ENCODE measurements at places on chromosomes 4 and X.

- H3K4me1 ChIP-seq = no peaks in the 10 kb centered on the region
- H3K27me3 ChIP-seq = no peaks in the 10 kb centered on the region
- peaks cover 95% of the 10 kb centered on the region for H3K36me3 ChIP-seq
- no peak overlapping the region for H3K4me3 ChIP-seq
- H3K27ac ChIP-seq = no peak overlapping the region
Observed at GRCh38 chrX:53622431-53622830, 64.1 kb downstream of the HUWE1 start.

- DNase-seq = no peak
- H3K36me3 ChIP-seq = no peaks in the 10 kb centered on the region
- H3K4me3 ChIP-seq = no peak overlapping the region
- no peaks in the 10 kb centered on the region for H3K27me3 ChIP-seq
- peak overlapping the region; percentile 76 for H3K27ac ChIP-seq
- H3K4me1 ChIP-seq = peaks cover 36% of the 10 kb centered on the region
Observed at GRCh38 chrX:39755143-39756032, 342.4 kb downstream of the BCOR start.

DNA sequence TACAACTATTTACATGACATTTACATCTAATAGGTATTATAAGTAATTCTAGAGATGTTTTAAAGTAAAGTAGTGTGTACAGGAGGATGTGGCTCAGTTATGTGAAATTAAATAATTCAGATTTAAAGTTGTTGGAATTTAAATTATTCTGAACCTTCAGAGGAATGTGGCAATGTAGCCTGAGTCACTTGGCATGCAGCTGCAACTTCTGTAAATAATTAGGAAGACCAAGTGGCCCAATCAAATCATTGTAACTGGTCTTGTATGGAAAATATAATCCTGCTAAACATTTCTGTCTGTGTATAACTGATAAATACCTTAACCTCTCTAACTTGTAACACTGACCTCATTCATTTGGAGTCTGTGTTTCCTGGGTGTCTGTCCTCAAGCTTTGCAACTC is 828.9 kb downstream of the GLUD2 start:
- H3K27ac ChIP-seq = no peak overlapping the region
- H3K36me3 ChIP-seq = no peaks in the 10 kb centered on the region
- H3K27me3 ChIP-seq = no peaks in the 10 kb centered on the region
- H3K4me1 ChIP-seq = no peaks in the 10 kb centered on the region
- DNase-seq = no peak

DNA sequence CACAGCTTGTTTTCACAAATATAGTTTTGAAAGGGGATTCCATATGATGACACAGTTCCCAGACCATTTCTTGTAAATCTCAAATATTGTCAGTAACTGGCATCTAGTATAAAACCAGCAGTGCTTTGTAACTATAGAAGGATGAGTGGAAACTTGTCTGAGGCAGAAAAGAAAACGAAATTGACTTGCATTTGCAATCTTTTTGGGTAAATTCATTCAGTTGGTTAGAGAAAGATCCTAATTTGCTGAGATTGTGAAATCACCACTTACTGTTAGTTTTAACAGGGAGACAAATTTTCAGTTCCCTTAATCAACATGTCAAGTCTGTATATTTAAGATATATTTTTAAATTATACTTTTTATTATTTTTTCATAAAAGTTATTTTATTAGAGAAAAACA is 71.5 kb upstream of the VEGFC start:
- no peak overlapping the region for H3K4me3 ChIP-seq
- H3K36me3 ChIP-seq = no peaks in the 10 kb centered on the region
- no peaks in the 10 kb centered on the region for H3K27me3 ChIP-seq
- H3K27ac ChIP-seq = no peak overlapping the region
- DNase-seq = no peak

DNA sequence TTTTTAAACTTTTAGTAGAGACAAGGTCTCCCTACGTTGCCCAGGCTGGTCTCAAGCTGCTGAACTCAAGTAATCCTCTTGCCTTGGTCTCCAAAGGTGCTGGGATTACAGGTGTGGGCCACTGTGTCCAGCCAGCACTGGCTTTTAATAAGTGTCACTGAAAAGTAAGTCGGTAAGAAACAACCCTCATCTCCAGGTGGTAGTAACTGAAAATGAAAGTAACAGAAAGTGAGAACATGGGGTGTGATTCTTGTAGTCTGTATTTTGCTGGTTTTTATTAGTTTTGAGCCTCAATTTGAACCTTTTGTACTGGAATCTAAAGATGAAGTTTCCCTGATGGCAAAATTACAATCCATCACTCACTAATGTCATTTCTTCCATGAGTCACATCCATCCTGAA is 238.1 kb upstream of the AGA start:
- no peak for DNase-seq
- no peak overlapping the region for H3K27ac ChIP-seq
- no peaks in the 10 kb centered on the region for H3K27me3 ChIP-seq
- no peaks in the 10 kb centered on the region for H3K36me3 ChIP-seq
- no peak overlapping the region for H3K4me3 ChIP-seq
- no peaks in the 10 kb centered on the region for H3K4me1 ChIP-seq

- no peak overlapping the region for H3K27ac ChIP-seq
- no peak overlapping the region for H3K4me3 ChIP-seq
- no peaks in the 10 kb centered on the region for H3K36me3 ChIP-seq
- no peaks in the 10 kb centered on the region for H3K4me1 ChIP-seq
Observed at GRCh38 chrX:29071525-29072320, 484.5 kb downstream of the IL1RAPL1 start.

DNA sequence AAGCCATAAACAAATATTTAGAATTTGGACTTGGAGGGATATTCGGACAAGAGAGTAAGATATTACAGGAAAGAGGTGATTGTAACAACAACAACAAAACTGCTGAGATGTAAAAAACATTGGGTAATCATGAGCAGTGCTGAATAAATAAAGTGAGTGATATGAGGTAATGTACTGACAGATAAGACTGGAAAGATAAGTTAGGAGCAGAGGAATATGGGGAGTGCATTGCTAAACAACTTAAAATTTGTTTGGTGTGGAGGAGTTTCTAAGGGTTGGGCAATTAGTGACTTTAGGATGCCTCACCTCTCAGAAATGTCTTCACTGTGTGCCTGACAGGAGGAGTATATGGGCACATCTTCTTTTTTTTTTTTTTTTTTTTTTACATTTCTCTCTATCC is 637.8 kb upstream of the GRIA3 start:
- no peaks in the 10 kb centered on the region for H3K4me1 ChIP-seq
- H3K27me3 ChIP-seq = no peaks in the 10 kb centered on the region
- no peak overlapping the region for H3K27ac ChIP-seq

GRCh38 chr4:56959100-56959499 is 18.3 kb downstream of the NOA1 start:
- H3K27ac ChIP-seq = no peak overlapping the region
- no peak for DNase-seq
- H3K4me3 ChIP-seq = no peak overlapping the region
- peaks cover 10% of the 10 kb centered on the region for H3K4me1 ChIP-seq
- H3K27me3 ChIP-seq = no peaks in the 10 kb centered on the region
- H3K36me3 ChIP-seq = no peaks in the 10 kb centered on the region

- no peaks in the 10 kb centered on the region for H3K4me1 ChIP-seq
- no peaks in the 10 kb centered on the region for H3K36me3 ChIP-seq
- H3K4me3 ChIP-seq = no peak overlapping the region
- no peaks in the 10 kb centered on the region for H3K27me3 ChIP-seq
Observed at GRCh38 chr4:100421361-100421978, 96.4 kb downstream of the EMCN start.

- no peaks in the 10 kb centered on the region for H3K27me3 ChIP-seq
- no peaks in the 10 kb centered on the region for H3K4me1 ChIP-seq
- DNase-seq = no peak
- no peak overlapping the region for H3K4me3 ChIP-seq
- no peak overlapping the region for H3K27ac ChIP-seq
Observed at GRCh38 chr4:109848501-109848900, 594 bp downstream of the LRIT3 start.

GRCh38 chr4:109547394-109547793 is 12.7 kb upstream of the MCUB start:
- H3K27me3 ChIP-seq = no peaks in the 10 kb centered on the region
- no peaks in the 10 kb centered on the region for H3K36me3 ChIP-seq
- H3K4me1 ChIP-seq = no peaks in the 10 kb centered on the region
- H3K27ac ChIP-seq = no peak overlapping the region
- no peak for DNase-seq
- H3K4me3 ChIP-seq = no peak overlapping the region

- no peaks in the 10 kb centered on the region for H3K4me1 ChIP-seq
- H3K36me3 ChIP-seq = no peaks in the 10 kb centered on the region
- H3K4me3 ChIP-seq = peak overlapping the region; percentile 76
- peak overlapping the region; percentile 79 for H3K27ac ChIP-seq
- no peak for DNase-seq
- H3K27me3 ChIP-seq = no peaks in the 10 kb centered on the region
Observed at GRCh38 chrX:149630681-149631233, 835 bp downstream of the TMEM185A start.

- H3K27ac ChIP-seq = no peak overlapping the region
- no peaks in the 10 kb centered on the region for H3K36me3 ChIP-seq
- DNase-seq = no peak
- H3K4me3 ChIP-seq = no peak overlapping the region
- no peaks in the 10 kb centered on the region for H3K4me1 ChIP-seq
Observed at GRCh38 chr4:93788712-93789111, 39.8 kb upstream of the ATOH1 start.

GRCh38 chr4:118911238-118911703 is 22.6 kb downstream of the SYNPO2 start:
- H3K27ac ChIP-seq = peak overlapping the region; percentile 62
- DNase-seq = no peak
- no peaks in the 10 kb centered on the region for H3K27me3 ChIP-seq
- H3K4me1 ChIP-seq = no peaks in the 10 kb centered on the region
- H3K4me3 ChIP-seq = no peak overlapping the region
- H3K36me3 ChIP-seq = no peaks in the 10 kb centered on the region

- H3K4me3 ChIP-seq = no peak overlapping the region
- no peaks in the 10 kb centered on the region for H3K27me3 ChIP-seq
- H3K4me1 ChIP-seq = no peaks in the 10 kb centered on the region
- H3K36me3 ChIP-seq = no peaks in the 10 kb centered on the region
- no peak for DNase-seq
- H3K27ac ChIP-seq = no peak overlapping the region
Observed at GRCh38 chrX:105136786-105137185, 83.7 kb downstream of the TEX13A start.

GRCh38 chrX:66919280-66919832 is 280.5 kb upstream of the EDA2R start:
- H3K4me1 ChIP-seq = no peaks in the 10 kb centered on the region
- H3K36me3 ChIP-seq = no peaks in the 10 kb centered on the region
- H3K4me3 ChIP-seq = no peak overlapping the region
- H3K27ac ChIP-seq = no peak overlapping the region
- H3K27me3 ChIP-seq = no peaks in the 10 kb centered on the region

DNA sequence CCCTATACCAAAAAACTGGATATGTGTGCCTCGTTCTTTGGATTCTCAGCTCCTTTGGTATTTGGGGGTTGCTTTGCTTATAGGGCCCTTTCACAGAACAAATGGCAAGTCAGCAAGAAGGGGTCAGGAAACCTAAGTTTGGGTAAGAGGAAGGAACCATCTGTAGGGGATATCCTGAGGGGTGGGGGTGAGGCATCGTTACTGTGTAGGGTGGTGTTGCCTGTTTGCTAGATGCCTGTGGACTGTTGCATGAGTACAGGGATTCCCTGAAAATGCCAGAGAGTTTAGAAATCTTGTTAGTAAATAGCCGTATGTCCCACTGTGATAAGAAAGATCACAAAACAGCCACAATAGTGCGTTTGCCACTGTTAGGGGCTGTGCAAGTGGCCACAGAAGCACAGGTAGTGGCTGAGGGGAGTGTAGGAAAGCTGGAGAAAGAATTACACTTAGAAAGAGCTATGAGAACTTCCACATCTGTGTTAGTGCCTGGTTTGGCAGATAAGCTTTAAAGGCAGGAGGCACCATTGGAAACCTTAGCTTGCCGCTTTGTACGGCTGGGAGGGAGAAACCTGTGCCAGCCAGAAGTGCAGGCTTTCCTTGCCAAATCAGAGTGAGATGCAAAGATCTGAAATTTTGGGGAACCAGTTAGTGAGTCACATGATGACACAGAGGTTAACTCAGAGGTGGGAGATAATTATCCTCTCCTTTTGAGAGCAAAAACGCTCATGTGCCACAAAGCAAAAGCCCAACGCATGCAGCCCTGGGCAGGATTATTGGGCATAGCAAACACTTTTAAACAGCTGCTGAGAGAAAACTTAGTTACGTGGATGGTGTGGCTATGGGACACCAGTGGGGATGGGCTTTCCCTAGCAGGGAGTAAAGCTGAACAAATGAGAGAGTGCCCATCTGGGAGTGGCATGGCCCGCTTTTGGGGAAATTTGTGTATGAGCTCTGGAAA is 343.7 kb downstream of the ARAP2 start:
- H3K4me3 ChIP-seq = no peak overlapping the region
- no peak overlapping the region for H3K27ac ChIP-seq
- no peaks in the 10 kb centered on the region for H3K36me3 ChIP-seq
- no peaks in the 10 kb centered on the region for H3K27me3 ChIP-seq
- DNase-seq = no peak

GRCh38 chrX:13082206-13083065 is 38.0 kb upstream of the FAM9C start:
- peak overlapping the region; percentile 48 for H3K27ac ChIP-seq
- H3K27me3 ChIP-seq = no peaks in the 10 kb centered on the region

DNA sequence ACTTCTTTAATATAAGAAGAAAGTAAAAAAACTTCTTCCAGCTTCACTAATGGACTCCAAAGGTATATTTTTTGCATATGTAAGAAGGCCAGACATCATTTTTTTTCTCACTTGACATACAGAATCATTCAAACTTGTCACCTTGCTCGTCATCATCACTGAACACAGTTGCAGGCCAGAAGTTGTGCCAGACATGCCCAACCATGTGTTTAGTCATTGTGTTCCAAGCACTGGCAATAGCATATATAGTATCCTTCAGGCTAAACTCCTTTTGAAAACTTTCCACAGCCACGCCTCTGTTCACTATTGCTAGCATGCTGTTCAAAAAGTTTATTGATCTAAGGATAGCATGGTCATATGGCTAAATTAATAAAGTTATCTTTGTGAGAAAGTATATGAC is 83.3 kb downstream of the CHIC2 start:
- no peaks in the 10 kb centered on the region for H3K27me3 ChIP-seq
- no peak overlapping the region for H3K4me3 ChIP-seq
- DNase-seq = no peak
- H3K36me3 ChIP-seq = no peaks in the 10 kb centered on the region

DNA sequence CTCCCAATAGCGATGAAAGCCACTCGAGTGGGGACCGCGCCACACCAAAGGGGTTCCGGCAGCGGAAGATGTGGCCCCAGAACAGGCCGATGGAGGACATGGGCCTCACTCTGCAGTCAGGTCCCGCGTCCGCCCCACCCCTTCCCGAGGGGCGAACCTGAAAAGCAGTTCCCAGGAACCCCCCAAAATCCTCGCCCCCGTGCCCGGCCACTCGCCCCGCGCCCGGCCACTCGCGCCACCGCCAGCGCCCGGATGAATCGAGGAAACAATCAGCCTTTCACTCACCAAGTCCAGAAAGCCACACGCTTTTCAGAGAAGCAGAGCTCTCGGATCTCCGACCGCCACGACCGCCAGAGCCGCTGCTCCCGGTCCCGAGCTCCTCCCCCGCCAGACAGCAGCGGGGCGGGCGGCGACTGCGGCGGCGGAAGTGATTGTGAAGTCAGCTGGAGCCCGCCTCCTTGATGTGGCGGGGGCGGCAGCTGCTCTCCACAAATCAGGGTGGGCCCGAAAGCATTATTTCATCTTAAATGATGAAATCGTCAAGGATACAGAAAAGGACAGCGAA is at the start of gene PJA1:
Gene PJA1, minus strand, starts transcription at position 367 of the 565 bp plus-strand sequence. CDS start 2,380 bp downstream, outside the sequence.
- peak within 1 kb of the TSS; percentile 70 for H3K4me3 ChIP-seq
- H3K36me3 ChIP-seq = peaks cover 19% of the 10 kb centered on the region

GRCh38 chrX:22534643-22535042 is 261.9 kb downstream of the CBLL2 start:
- H3K4me1 ChIP-seq = no peaks in the 10 kb centered on the region
- no peaks in the 10 kb centered on the region for H3K27me3 ChIP-seq
- no peak overlapping the region for H3K4me3 ChIP-seq
- no peak for DNase-seq
- no peaks in the 10 kb centered on the region for H3K36me3 ChIP-seq
- H3K27ac ChIP-seq = no peak overlapping the region
